Kidney (tissue), 22 donors: ENCODE measurements at places on chromosomes 3 and 15.
A peak's percentile ranks its signal among the peaks of the same experiment; 100 is the strongest.

DNA sequence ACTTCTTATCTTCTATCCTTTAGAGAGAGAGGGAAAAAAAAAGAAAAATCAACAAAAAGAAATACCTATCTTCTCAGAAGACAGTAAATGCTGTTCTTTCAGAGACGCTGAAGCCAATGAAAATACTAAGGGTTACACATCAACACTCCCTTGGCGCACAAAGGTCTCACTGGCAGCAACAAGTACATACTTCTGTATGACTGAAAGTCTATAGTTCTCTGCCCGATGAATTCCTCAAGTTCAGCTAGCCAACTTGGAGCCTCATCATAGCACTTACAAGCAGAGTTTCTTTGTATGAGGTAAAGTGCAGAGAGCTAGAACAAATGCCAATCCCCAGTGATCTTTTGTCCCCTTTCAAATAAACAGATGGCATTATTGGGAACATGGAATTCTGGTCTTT, 62.7 kb downstream of the CPNE4 start:
- no peak for DNase-seq

GRCh38 chr3:181716966-181717365, 5.2 kb downstream of the SOX2 start:
- DNase-seq = peak; percentile 13

GRCh38 chr15:63606308-63606707, 9.1 kb downstream of the FBXL22 start:
- no peak for DNase-seq

- no peak for DNase-seq
These were observed 18.9 kb upstream of the ST3GAL6 start for GRCh38 chr3:98744283-98744682.

GRCh38 chr3:188788621-188789081, 383.1 kb upstream of the TPRG1 start:
- no peak for DNase-seq

- no peak for DNase-seq
These were observed 360.5 kb downstream of the RSL24D1 start for GRCh38 chr15:54836052-54836795.

DNA sequence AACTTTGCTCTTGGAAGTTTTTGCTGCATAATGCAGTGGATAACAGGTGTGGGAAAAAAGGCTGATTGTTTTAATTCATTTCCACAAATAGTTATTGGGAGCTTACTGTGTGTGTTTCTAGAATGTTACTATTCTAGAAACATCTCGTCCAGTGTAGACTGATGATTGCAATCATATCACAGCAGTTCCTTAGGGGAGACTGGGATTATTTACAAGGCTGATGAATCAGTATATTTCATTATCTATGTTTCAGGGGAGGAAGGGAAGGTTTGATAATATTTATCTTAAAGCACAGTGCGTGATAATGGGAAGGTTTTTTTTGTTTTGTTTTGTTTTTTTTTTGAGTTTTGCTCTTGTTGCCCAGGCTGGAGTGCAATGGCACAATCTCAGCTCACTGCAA, 2.4 kb downstream of the USP13 start:
- DNase-seq = no peak

DNA sequence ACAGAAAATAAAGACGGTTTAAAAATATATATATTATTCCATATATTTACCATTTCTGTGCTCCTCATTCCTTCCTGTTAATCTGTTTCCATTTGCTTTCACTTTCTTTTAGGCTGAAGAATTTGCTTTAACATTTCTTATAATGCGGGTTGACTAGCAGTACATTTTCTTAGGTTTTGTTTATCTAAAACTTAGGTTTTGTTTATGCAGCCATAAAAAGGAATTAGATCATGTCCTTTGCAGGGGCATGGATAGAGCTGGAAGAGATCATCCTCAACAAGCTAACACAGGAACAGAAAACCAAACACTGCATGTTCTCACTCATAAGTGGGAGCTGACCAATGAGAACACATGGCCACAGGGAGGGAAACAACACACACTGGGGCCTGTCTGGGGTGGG, 578.1 kb downstream of the FHIT start:
- DNase-seq = peak; percentile 11

- no peak for DNase-seq
These were observed 53.7 kb upstream of the GYG1 start for GRCh38 chr3:148937467-148938255.

DNA sequence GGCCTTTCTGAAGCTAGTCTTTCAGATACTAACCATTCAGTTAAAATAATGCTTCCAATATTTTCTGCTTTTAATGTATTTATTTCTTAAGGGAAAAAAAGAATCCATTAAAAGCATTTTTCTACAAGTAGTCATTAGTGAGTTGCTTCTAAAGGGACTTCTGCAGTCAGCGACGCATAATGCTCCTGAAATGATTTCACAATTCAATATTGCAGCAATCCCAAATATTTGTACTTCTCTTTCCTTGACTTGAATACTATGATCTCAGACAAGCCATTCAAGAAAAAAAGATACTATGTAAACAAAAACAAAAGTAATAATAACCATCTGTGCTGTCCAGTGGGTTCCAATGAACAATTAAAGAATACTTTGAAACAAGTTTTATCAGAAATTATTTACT, 681.0 kb downstream of the DIPK2A start:
- DNase-seq = no peak

DNA sequence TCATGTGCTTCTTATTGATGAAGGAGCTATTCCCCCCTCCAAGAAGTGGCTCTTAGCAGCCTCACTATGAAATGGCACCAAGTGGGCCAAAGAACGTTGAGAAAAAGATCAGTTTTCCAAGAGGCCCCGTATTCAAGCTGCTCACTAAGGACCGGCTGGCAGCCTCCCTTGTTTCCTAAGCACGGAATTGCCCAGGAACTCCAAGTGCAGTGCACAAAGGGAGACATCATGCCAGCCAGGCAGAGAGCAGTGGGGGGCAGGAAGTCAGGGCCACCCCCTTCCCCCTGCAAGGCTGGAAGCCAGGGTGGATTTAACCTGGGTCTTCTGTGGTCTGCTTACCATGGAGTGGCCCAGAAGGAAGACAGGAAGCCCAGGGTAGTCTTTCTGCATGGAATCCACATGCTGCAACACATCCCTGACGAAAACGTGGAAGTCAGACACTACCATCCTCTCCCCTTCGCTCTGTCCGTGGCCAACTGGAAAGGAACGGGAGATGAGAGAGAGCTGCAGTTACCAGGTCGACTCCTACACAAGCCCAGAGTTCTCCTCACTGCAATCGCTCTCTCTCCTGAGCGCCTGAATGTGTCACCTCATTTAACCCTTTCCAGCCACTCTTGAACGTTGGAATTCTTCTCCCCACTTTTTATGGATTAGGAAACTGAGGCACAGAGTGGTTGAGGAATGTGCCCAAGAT, 49.5 kb downstream of the ABTB1 start:
- DNase-seq = no peak

GRCh38 chr3:194139071-194139813, 3.3 kb downstream of the HES1 start:
- peak; percentile 91 for DNase-seq

- peak; percentile 59 for DNase-seq
These were observed 118.5 kb upstream of the LMOD3 start for GRCh38 chr3:69240651-69241568.

DNA sequence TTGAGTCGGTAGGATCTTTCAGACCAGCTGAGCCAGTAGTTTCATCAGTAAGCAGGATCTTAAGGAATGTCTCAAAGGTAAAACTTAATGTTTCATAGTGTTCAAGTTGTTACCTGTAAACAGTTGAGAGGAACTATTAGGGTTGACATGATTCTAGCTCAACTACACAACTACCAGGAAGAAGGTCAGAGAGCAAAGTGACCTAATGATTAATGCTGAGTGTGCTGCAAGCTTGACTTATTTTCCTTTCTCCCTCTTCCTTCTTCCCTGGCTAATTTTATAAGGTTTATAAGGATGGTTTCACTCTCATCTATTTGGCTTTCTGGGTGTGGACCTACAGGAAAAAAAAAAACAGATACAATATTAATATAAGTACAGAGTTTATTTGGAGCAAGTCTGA, 30.2 kb upstream of the LHFPL4 start:
- no peak for DNase-seq

GRCh38 chr15:57456559-57456958, 80.3 kb downstream of the CGNL1 start:
- no peak for DNase-seq

DNA sequence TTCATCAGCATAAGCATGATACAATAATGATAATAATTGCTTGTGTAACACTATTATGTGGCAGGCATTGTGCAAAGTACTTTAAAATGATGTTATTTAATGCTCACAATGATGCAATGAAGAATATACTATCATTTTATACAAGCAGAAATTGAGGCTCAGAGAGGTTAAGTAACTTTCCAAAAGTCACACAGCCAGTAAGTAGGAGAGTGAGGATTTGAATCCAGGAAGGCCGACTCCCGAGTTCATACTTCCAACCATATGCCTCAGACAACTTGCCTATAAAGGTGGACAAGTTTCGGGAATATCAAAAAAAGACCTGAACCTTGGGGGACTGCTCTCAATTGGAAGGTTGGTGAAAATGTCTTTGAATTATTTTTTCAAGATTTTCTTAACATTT, 19.9 kb downstream of the RARB start:
- no peak for DNase-seq

DNA sequence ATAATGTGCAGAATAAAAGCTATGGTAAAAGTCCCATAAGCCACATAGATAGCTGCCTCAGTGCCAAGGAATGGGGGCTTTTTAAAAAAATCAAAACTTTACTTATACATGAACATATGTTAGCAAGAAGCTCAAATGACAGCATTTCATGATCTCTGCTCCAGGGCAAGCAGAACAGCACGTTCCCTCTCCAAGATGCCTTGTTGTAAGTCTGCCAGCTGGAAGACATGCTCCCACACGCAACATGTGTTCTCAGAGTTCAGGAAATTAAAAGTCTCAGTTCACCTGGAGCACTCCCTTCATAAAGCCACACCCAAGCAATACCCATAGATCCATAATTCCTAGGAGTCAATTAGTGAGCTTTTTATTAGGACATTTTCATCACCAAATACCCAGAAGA, 52.2 kb downstream of the ABI3BP start:
- no peak for DNase-seq

- no peak for DNase-seq
These were observed 611 bp downstream of the CTDSPL2 start for GRCh38 chr15:44427756-44428724.

GRCh38 chr15:91499774-91500383, 353.6 kb upstream of the SLCO3A1 start:
- no peak for DNase-seq

GRCh38 chr3:103601666-103602065, 1166.9 kb downstream of the ZPLD1 start:
- DNase-seq = no peak

- no peak for DNase-seq
These were observed 7.9 kb downstream of the RFC4 start for GRCh38 chr3:186798239-186798874.

DNA sequence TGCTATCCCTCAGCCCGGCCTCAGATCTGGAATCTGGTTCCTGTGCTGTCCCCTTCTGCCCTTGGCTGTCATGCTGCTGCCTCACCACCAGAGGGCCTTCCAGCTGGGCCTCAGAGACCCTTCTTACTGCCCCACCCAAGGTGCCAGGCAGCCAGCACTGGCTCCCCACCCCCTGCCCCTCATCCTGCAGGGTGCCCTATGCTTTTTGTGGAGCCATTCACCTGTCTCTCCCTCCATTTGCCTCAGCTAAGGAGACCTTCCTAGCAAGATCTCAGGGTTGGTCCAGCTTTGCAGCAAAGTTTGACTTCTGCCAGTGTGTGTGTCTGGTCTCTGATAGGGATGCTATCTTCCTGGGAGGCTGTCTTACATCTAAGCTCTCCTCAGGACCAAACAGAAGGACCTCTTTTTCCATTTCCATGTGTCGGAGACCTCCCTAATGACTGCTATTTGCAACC, 1.9 kb upstream of the VWA5B2 start:
- no peak for DNase-seq

GRCh38 chr15:82315519-82316246, 33.6 kb downstream of the GOLGA6L10 start:
- no peak for DNase-seq

- no peak for DNase-seq
These were observed 105.2 kb downstream of the LRIG1 start for GRCh38 chr3:66395635-66396034.

GRCh38 chr3:142723665-142723967, 218 bp upstream of the TRPC1 start:
- no peak for DNase-seq

DNA sequence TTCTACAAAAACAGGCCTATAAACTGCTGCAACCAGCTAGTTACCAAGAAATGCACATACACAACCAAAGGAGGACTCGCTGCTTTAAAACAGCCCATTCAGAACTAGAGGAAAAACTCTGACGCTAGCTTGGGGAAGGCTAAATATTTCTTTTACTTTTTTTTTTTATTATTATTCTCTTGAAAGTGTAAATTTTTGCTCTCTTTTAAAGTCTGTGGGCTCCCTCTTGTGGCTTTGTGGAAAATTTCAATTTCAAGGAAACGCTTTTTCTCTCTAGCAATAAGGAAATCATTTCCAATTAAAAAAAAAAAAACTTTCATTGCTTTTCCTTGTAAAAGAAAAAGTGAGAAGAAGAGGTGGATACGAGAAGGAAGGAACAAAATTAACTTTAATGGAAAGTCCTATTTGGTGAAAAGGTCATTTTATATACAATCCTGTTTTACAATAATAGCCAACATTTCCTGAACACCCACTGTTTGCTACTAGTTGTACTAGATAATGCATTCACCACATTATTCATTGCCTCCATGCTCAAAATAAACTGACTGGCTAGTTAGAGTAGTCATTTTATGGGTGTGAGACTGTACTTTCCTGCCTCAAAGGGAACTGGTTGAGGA, 51.2 kb upstream of the SAMMSON start:
- DNase-seq = no peak

DNA sequence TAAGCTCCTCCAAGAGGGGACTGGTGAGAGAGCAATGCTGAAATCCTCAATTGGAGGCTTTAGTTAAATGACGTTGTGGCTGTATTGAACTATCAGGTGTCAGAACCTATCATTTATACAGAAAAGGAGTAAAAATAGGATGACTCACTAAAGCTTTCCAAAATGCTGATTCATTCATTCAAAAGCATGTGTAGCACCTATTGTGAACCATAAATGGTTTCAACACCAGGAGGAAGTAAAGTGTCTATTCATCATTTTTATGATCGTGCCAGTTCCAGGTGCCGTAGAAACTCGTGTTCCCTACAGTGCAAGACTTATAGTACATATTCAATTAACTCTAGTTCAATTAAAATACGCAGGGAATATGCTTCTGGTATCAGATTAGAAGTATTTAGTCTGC, 66.5 kb upstream of the ARRDC4 start:
- no peak for DNase-seq

DNA sequence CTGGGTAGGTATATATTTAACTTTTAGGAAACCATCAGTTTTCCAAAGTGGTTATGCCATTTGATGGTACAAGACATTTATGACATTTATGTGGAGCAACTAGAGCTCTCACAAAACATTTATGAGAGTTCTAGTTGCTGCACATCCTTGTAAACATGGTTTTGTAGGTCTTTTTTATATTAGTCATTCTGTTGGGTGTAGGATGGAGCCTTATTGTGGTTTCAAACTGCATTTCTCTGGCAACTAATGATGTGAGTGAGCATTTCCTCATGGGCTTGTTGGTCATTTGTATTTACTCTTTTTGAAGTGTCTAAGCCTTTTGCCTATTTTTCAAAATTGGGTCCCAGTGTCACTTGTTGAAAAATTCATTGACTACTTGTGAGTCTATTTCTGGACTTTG, 45.7 kb upstream of the MGLL start:
- DNase-seq = no peak
